ENCODE measurements at places on chromosomes 11 and 22.

DNA sequence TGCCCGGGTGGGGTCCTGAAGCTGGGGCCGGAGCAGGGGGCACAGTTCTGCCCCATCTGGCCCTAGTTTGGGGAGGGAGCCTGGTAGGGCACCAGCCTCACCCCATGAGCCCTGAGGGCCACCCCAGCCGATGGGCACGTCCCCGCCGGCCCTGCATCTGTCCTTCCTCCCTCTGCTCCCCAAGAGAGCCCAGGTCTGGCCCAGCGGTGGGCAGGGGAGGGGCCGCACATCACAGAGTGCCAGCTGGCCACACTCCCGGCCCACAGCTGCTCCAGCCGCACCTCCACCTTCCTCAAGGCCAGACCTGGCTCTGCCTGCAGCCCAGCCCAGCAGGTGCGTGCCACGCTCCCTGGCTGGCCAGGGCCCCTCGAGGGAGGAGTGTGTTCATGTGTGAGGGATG, 21.6 kb downstream of the BRSK2 start:
- DNase-seq = no peak

DNA sequence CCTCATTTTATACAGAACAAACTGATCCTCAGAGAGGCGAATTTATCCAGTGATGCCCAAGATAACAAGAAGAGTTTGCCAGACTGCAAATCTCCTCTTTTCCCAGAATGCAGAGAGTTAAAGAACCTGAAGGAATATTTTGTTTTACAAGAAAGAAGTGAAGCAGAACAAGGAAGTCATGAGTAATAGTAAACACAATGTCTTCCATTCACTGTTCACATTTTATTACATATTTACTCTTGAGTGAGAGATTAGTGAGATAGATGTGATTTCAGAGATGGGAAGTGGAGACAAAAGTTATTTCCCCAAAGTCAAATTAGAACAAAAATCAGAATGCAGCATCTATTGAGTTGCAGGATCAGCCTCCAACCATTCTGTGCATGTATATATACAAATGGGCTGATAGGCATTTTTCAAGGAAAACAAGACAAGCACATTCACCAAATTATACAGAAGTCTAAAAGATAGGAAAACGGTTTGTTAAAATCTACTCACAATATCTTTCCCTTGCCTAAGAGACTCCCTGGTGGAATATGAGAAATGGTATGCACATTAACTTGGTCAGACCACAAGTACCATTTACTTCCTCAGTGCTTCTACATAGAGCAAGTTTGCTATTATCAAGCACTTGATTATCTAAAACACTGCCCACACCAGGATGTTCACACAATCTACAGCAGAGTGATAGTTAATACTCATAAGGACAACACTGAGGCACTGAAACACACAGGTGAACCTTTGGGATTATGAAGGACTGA, 12.0 kb downstream of the GUCY1A2 start:
- DNase-seq = no peak

GRCh38 chr11:115691030-115691429, 186.8 kb upstream of the CADM1 start:
- DNase-seq = no peak

DNA sequence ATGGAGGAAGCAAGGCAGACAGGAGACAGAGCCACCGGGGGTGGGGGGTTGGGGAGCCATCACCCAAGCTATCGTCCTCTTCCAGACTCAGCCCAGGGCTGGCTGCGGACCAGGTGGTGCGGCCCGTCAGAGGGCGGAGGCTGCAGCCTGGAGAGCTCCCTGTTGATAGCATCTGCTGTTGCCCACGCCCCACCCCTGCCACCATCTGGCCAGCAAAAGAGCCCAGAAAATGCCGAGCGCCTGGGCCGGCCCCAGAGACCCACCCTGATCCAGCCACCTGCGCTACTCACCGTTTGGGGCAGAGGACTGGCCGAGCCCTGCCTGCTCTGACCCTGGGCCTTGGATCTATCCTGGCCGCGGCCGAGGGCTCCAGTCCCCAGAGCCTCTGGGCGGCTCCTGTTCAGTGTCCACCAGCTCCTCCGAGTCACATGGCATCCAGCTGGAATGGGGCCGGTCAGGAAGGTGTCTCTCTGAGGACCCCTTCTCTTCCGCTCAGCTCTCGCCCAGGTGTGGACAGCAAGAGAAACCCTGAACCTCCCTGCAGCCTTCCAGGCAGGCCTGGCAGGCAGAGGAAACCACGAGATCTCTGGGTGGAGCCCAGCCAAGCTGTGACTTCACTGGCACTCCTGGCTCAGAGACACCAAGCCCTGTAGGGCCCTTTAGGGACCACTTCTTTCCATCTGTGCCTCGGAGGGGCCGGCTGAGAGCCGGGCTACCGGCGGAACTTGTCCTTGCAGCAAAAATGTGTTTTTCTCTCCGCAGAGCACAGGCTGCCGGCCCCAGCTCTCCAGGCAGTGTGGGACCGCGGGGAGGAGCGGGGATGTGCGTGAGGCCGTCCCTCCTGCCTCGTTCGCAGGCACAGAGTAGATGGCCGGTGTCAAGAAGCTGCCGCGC, at the start of gene MRGPRE:
MRGPRE (minus strand) TSS at position 567 of the 894 bp plus-strand sequence. CDS start 3,618 bp downstream, outside the sequence.
- no peak for DNase-seq

GRCh38 chr11:123250892-123251656, 56.0 kb upstream of the CLMP start:
- DNase-seq = no peak

GRCh38 chr22:27784120-27784475, 17.5 kb downstream of the MN1 start:
- no peak for DNase-seq

DNA sequence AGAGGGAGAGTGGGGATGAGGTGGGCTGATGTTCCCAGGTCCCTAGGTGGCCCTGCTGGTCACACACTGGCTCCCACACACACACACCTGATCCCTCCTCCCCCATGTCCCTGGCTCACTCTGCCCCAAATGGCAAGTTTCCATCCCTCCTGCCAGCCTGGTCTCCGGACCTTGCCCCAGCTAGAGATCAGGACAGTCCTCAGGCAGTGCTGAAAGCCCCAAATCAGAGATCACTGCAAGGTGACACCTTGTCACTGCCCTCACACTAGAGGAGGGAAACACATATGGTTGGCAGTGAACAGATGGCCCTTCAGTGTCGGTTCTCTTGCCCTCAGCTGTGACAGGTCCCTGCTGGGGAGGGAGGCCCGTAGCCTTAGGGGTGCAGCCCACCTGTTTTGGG, 7.6 kb downstream of the TMPRSS5 start:
- no peak for DNase-seq

GRCh38 chr11:59710136-59710847, 3.4 kb downstream of the OR10V1 start:
- no peak for DNase-seq

- DNase-seq = no peak
These were observed 12.3 kb downstream of the TMEM132A start for GRCh38 chr11:60936467-60937143.

DNA sequence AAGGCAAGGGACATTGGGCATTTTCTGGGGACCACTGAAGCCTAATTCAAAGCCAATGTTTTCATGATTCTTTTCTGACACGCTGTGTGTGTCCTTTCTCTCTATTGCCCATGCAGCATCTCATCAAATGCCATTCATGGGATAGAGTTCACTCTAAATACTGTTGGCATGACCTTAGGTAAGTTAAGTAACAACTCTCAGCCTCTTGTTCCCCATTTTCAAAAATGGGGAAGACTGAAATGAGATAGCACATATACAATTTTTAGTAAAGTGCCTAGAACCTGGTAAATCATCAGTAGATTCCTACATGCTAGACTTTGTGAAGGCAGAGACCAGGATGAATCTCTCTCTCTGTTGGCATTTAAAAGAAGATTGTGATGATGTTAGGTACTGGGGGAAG, 12.7 kb upstream of the OR52K2 start:
- DNase-seq = no peak

DNA sequence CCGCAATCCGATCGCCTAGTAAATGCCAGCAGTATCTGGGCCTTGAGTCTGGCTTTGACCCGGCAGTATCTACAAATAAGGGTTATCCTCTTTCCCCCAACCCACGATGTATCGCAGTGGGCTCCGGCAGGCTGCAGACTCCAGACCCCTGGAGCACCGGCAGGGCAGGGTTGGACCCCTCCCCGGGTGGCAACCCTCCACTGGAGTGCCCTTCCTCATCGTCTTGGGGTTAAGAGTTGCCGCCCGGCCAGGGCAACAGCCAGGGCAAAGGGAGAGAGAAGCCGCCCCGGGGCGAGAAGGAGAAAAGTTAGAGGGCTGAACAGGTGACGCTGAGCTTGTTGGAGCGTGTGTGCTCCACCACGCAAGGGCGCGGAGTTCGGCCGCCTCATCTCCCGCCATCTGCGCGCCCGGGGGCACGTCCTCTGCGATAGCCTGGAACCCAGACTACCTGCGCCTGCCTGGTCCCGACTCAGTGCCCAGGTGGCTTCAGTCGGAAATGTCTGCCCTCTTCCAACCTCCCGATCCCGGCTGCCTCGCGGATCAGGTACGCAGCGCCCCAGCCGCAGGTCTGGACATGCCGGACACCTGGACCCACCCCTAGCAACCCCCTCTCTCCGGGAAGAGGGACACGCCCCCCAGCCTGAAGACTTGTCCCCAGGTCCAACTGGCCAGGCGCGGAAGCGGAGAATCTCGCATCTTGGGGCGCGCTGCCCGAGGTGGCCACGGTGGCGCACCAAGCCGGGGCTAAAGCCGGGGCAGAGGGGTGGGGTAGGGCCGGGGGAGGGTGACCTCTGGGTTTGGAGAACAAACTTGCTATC, 1.2 kb downstream of the DSCAML1 start:
- no peak for DNase-seq

DNA sequence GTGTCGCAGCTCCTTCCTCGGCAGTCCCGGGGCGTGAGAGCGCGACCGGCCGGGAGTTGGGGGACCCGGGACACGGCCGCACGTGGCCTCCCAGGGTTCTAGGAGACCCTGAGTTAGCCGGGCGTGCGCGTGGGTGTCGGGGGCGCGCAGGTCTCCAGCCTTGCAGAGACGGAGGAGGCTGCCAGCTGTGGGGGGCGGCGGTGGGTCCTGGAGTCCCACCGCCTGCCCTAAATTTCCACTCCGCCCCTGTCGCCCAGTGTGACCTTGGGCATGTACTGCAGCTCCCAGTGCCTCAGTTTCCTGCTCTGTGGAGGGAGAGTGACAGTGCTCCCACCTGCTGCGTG, 18.8 kb downstream of the RRP7A start:
- no peak for DNase-seq

- DNase-seq = no peak
These were observed 108.0 kb upstream of the ALX4 start for GRCh38 chr11:44417731-44418455.

- no peak for DNase-seq
These were observed 231.7 kb downstream of the AASDHPPT start for GRCh38 chr11:106309070-106309684.

GRCh38 chr11:34565417-34566207, 52.0 kb upstream of the ELF5 start:
- DNase-seq = peak; percentile 20

DNA sequence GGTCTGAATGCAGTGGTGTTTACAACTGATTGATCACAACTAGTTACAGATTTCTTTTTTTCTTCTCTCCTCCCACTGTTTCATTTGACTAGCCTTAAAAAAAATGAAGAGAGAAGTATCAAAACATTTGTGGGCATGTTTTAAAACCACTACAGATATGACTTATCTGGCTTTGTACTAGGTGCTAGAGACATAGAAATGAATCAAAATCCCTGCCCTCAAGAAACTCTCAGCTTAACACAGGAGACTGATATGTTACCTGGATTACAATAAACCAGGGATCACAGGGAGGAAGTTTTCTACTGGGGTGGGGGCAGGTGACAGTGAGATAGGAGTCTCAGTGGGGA, 25.2 kb upstream of the CTR9 start:
- DNase-seq = no peak

- DNase-seq = no peak
These were observed 5.3 kb upstream of the TSKU start for GRCh38 chr11:76777876-76778275.

DNA sequence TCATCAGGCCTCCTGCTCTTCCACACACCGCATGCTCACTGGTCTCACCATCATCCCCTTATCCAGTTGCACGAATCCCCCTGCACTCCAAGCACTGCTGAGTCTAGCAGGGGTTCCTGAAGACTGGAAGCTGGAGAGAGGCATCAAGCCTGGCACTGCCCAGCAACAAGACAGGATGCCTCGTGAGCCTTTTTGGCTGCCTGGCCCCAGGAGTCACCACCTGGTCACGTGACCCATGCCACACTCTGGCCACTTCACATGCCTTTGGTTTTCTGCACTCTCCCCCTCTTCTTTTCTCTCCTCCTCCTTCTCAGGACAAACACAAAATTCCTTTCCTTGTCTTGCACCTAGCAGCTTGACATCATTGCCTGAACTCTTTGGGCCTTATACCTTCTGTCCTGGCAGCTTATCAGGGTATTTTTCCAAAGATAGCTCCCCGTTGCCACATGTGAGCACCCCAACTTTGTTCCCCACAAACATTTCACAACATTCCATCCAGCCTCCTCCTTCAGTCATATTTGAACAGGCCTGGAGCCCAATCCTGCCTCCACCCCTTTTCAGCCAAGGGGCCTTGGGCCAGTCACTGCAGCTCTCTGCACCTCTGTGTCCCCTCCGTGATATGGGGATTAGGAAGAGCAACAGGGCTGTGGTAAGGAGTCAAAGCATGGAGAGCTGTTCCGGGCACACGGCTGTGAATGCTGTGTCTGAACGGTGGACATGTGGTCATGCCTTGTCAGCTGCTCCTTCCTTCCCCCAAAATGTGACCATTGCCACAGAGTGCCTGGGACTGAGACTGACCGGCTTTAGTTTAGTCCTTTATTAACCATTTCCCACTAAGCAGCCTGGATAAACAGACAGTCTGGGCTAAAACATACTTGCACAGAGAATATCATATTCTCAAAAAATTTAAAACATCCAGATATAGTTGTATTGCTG, 2.8 kb upstream of the PACSIN2 start:
- DNase-seq = no peak

GRCh38 chr11:120134106-120134930, 3.6 kb downstream of the TRIM29 start:
- DNase-seq = no peak

DNA sequence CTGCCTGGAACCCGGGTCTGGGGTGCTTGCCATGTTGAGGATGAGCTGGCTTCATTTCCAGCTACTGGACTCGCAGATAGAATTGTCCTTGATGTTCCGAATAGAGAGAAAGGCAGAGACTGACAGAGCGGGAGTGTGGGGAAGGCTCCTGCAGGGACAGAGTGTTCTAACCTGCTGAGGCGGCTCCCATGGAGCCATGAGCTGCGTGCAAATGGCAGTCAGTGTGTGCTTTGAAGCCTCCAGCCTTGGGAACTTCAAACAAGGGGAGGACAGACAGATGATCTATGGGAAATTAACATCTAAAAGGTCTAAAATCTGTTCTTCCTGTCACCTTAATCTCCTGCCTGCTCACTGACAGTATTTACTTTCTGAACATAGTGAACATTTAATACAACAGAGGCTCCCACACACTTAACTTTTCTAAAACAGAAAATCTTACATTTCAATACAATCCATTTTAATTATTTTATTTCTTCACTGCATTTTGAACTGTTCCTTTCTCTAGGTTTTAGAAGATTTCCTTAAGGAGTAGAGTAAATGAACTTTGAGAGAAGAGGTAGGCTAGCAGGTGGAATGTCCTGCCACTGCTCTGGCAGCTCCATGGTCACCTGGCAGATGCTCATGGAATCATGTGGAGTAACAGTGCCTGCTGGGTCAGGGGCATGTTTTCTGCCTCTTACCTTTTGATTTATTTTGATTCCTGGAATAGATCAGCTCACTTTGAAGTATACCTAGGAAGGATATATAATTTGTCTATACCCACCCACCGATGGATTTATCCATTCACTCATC, 481.7 kb downstream of the NTM start:
- no peak for DNase-seq

- DNase-seq = no peak
These were observed 257.8 kb upstream of the LUZP2 start for GRCh38 chr11:24238771-24239645.

Measured in stimulated activated CD4-positive, alpha-beta T cell treated with anti-CD3 and anti-CD28 coated beads, Interleukin-2, amount 100 ng/mL, for 24 hours (primary cell).